Urinary bladder (tissue), 4 donors: ENCODE measurements at places on chromosomes 5 and 9. TPM values are rescaled to one million over a fixed set of nuclear protein-coding genes. Genes with fewer than 3 reads are reported as not detected.

DNA sequence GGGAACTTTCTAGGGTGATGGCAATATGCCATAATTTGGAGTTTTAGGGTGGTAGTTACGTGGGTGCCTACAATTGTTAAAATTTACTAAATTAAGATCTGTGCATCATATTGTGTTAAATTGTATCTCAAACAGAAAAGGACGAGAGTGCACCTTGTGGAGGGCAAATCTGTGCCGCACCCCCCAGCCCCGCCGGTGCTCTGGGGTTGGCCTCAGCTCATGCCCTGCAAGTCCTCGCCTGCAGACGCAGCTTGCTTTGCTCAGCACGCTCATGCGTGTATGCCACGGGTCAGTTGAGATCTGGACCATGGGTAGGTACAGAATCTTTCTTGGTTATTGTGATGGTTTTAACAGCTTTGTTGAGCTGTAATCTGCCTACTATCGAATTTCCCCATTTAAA lies 33.7 kb upstream of the FCN1 start:
- DNase-seq = no peak

- no peak for DNase-seq
Measured at GRCh38 chr5:161535762-161536161, 10.8 kb downstream of the GABRB2 start.

The CDH9 gene
- total RNA-seq = 0.53 TPM

DNA sequence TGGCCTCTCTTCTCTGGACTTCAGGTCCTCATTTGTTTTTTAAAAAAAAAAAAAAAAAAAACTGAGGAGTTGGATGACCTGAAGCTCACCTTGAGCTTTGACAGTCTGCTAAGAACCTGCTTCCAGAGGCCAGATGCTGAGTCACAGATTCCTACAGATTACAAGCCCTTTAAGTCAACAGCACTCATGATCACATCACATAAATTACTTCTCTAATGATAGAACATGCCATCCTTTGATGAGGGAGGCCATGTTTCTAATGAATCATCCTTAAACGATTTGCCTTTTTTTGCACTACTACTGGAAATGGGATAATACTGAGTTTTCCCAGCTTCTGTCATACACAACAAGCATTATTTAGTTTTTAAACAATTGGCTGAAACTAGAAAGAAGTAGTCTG lies 34.2 kb upstream of the MYOT start:
- no peak for DNase-seq

The IFNB1 gene
- total RNA-seq = not detected

DNA sequence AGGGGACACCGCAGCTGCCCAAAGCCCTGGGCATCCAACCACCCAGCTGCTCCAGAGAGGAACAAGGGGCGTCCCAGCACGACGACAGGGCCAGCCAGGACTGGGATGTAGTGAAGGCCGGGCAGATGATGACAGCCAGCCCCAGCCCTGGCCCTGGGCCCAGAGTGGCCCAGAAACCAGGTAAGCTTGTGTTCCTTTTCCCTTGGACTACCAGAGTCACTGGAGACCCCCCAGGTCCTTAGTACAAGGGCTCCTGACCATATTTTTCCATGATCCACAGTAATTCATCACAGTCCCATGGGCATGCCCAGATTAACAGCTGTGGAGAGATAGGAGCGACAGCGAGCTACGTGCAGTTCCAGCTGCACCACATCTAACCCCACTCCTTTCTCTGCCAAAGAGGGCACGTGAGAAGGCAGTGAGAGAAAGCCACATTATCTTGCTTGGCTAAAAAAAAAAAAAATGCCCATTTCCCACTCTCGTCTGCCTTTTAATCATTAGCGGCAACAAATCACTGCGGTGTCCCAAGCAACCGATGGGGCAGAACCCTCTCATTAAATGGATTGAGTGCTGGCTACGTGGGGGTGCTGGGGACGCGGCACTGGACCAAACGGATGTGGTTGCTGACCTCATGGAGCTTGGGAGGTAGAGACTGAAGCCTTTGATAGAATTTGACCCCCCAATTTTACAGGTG lies 21.7 kb upstream of the SYNPO start:
- DNase-seq = no peak

The FBN2 gene
- total RNA-seq = 138 TPM
